SJSA1 (cell line): ENCODE measurements at places on chromosomes 1 and 21. TPM values are rescaled to one million over a fixed set of nuclear protein-coding genes. Genes with fewer than 3 reads are reported as not detected.
A peak's percentile ranks its signal among the peaks of the same experiment; 100 is the strongest.

DNA sequence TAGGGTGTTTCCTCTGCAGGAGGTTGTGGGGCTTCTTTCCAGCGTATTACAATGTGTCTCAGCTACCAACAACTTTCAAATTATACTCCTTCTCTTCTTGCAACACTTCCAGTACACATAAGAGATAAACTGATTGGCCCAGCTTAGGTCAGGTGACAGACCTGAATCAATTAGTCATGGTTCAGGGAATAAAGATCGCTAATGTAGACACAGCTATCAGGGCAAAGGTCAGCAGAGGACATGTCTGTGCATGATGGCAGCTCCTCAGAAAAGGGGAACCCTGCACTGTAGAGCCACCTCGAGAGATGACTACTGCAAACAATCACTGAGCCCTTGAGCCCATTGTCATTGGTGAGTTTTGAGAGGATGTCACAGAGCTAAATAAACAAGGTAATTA, 36.8 kb upstream of the PKN2 start:
- DNase-seq: no peak

GRCh38 chr1:13823126-13823880, 123.3 kb downstream of the PRDM2 start:
- DNase-seq: peak; percentile 28

DNA sequence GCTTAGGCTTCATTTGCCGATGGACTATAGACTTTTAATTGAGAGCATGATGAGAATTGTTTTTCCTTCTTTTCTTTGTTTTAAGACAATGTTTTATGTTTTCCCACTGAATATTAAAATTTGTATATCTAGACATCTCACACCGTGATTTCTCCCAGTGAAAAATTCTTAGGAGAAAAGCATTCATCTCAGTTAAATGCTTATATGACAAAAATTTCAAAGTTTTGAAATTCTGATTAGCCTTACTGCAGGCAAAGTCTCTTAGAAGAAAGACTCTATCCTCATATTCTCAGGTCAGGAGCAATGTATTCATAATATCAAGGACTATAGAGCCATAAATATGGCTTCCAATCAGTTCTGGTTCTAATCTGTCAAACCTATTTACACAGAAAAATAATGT, 2085.0 kb downstream of the NCAM2 start:
- no peak for DNase-seq

DNA sequence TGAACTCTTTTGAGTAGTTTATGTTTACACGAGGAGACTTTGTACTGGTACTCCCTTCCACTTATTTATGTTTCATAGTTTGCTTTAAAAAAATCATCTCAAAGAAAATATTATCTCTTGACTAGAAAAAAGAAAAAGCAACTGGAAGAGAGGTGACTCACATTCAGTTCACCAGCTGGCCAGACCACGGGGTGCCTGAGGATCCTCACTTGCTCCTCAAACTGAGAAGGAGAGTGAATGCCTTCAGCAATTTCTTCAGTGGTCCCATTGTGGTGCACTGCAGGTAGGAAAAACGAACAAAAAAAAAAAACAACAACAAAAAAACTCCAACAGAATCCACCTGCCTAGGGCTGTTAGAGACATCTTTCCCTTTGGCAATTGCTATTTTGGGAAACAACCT, 102.9 kb downstream of the PTPRC start:
- no peak for DNase-seq

DNA sequence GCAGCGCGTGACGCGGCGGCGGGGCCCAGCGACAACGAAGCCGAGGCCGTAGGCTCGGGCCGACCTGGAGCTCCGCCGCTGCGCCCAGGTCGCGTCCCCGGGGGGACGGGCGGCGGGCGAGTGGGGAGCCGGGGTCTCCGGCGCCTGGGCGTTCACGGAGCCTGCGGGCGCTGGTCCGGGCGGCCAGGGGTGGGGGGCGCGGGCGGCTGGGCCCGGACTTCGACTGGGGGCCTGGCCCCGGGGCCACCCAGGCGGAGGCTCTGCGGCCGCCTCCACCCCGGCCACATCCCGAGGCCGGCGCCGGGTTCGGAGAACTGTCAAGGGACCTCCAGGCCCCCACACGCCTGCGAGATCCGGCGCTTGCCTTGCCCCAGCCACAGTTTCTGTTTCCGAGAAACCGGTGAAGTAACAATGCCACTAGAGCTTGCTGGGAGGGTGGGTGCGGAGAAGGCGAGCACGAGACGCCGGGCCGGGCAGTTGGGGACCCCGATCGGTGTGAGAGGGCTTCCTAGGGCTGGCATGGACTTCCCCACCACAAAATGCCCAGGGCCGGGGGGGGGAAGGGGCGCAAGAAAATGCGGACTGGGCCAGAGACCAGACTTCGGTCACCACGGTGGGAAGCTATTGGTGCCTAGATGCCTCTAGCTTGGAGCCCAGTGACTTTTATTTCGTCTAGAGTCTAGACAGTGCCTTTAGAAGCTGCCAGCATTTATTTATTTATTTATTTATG, 501 bp downstream of the FBXO6 start:
- peak; percentile 26 for DNase-seq

- DNase-seq: peak; percentile 67
These were observed 4.6 kb downstream of the MYCL start for GRCh38 chr1:39896909-39897685.

DNA sequence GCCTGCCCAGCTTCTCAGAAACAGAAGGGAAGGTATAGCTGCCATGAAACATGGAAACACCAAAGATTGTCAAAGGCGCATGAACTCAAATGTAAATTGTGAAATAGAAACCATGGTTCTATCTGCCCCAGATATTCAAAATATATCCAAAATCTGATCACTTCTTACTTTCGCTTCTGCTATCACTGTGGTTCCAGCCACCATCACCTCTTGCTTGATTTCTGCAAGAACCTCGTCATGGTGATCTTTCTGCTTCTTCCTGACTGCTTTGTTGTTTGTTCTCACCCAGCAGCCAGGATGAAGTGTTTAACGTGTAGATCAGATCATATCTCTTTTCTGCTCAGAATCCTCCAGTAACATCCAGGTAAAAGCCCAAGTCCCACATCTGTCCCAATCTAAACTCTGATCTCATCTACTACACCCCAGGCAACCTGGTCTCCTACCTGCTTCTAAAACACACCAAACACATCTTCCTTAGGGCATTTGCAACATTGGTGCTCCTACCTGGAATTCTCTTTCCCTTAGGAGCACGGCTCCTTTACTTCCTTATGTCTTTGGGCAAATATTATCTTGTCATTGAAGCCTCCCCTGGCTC, 10.5 kb upstream of the LMO4 start:
- no peak for DNase-seq

DNA sequence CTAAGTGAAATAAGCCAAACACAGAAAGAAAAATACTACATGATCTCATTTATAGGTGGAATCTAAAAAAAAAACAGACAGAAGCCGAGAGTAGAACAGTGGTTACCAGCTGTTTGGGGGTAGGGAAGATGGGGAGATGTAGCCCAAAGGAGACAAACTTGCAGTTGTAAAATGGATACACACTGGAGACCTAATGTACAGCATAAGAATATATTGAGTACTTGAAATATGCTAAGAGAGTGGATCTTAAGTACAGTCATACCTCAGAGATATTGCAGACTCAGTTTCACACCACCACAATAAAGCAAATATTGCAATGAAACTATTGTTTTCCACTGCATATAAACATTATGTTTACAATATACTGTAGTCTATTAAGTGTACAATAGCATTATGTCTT, 316.7 kb downstream of the LRRC40 start:
- DNase-seq: no peak

DNA sequence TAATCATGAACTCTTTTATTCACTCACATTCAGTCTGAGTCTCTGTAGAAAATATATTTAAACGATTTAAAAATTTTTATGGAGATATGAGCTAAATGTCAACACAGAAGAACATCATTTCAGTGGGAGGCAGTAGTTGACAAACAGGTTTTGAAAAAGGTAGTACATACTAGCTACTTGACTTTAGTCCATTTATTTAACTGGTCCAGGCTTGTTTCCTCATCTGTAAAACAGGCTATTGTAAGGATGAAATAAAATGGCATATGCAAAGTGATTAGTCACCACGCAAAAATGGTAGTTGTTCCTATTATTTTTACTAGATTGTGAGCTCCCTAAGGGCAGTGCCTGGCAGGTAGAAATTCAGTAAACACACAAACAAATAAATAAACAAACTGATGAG, 75.2 kb downstream of the NTPCR start:
- no peak for DNase-seq

DNA sequence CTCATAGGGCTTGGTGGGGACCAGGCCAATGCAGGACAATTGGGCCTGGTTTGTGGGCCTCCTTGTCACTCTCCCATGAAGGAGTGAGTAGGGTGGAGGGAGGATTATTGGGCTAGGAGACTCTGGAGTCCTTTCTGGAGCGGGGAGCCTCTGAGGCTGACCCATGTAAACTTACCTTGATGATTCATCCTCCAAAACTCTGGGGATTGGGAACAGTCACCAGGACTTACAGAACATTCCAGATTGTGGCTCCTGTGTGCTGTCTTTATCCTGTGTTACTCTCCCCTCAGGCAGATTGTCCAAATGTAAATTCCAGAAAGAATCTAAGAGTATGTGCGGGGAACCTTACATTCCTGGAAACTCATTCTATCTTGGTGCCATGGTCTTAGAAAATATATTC, 197.6 kb downstream of the CAMTA1 start:
- DNase-seq: no peak

DNA sequence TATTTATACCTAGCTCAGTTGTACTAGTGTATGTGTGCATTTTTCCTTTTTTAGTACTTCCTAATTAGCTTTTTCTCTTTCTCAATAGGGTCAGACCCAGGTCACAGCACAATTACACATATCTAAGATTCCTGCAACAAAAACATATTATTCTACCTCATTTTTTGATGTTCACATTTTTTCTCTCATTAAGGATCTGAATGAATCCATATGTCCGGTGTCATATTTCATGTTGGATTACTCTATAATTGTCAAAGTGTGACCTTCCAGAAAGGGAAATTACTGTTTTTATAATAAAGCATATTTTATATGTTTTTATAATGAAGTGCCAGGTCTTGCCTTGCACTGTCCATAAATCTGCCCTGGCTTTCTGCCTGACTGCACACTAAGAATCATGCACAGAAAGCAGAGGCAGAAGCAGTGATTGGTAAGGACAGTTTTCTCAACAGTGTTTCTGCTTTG, 143.7 kb downstream of the KCNT2 start:
- no peak for DNase-seq

GRCh38 chr1:89436856-89437255, 73.0 kb downstream of the GBP6 start:
- DNase-seq: no peak

- no peak for DNase-seq
These were observed 53.9 kb upstream of the LBR start for GRCh38 chr1:225481738-225482137.

DNA sequence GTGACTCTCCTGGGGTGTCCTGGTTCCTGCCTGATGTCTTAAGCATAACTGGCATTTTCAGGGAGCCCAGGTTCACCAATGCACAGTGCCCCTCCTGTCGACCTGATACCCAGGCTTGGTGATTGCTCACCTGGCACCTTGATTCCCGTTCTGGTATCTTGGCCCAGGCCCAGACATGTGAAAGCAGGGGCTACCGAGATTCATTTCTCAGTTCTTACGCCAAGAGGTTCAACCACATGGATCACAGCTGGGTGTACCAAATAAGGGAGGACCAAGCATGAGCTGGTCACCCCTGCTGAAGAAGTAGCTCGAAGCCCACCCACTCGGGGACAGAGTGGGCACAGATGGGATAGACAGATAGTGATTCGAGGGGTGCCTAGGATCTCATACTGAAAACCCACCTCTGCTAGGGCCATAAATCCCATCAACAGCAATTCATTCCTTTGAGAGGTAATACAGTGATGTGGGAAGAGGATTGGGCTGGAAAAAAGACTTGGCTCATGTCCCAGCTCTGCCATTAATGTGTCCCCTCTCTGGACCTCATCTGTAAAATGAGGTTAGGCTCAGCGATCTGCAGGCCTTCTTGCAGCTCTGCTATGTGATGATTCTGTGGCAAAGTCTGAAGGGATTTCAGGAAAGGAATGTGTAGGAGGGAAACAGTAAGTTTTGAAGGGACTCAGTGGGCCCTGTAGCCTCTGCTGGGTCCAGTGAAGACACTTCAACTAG, 2.7 kb downstream of the EPHX1 start:
- DNase-seq: no peak

DNA sequence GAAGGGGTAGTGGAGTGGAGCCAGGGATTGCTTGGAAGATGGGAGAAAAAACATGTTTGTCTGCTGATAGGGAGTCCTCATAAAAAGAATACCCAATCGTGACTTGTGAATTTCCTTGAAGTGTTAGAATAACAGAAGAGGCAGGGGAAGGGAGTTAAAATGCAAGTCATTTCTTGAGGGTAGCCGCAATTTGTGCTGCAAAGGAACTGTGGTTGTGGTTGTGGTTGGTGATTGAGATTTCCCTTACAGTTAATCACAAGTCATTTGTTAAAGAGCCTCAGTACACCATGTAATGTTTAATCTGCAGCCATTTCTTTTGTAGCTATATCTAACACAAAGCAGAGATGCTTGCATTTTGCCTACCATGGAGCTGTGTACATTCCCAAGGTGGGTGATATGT, 38.5 kb upstream of the EGLN1 start:
- DNase-seq: no peak

DNA sequence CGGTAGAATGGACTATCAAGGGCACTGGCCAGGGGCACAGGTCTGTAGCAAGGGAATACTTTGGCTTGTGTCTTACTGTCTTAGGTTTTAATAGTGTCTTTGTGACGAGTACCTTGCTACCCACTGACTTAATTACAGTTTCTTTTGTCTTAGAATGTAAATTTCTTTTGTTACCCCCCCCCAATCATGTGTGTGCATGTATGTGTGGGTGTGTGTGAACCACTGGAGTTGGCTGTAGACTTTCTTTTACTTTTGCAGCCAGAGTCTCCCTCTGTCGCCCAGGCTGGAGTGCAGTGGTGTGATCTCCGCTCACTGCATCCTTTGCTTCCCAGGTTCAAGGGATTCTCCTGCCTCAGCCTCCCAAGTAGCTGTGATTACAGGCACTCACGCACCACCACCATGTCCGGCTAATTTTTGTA, 61.8 kb upstream of the CLDN14 start:
- DNase-seq: no peak

DNA sequence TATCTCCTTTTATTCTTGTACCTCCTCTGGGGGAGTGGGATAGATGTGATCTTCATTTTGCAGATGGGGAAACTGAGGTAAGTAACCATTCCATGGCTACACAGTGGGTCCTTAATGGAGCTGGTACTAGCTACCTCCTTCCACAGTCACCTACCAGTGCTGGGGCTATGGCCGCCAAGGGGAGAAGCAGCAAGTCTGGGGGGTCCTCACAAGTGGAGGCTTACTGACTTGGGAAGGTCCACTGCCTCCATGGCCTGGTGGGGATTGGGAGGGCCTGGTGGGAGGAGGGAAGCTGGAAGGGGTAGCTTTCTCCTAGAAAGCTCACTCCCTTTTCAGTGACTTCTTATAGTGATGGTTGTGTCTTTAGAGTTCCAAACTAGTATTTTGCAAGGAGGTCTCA, 5.9 kb upstream of the FOXO6 start:
- DNase-seq: no peak

- DNase-seq: no peak
These were observed 136.8 kb downstream of the GABPA start for GRCh38 chr21:25871566-25871965.

CNKSR1 gene
- total RNA-seq: 0.50 TPM in 1 of 2 replicates, not detected in the other

KPRP gene
- total RNA-seq: not detected in 2 replicates

RGS13 gene
- not detected in 2 replicates for total RNA-seq

DIRAS3 gene
- total RNA-seq: 1.1 and 3.0 TPM in 2 replicates

PEAR1 gene
- total RNA-seq: 0.53 and 1.0 TPM in 2 replicates

TBX19 gene
- 0.47 and 1.4 TPM in 2 replicates for total RNA-seq

COL6A2 gene
- 310 and 333 TPM in 2 replicates for total RNA-seq
